ENCODE measurements at places on chromosomes 4 and X.

- DNase-seq, result no peak
Measured at GRCh38 chr4:161702287-161702686, 461.5 kb downstream of the FSTL5 start.

DNA sequence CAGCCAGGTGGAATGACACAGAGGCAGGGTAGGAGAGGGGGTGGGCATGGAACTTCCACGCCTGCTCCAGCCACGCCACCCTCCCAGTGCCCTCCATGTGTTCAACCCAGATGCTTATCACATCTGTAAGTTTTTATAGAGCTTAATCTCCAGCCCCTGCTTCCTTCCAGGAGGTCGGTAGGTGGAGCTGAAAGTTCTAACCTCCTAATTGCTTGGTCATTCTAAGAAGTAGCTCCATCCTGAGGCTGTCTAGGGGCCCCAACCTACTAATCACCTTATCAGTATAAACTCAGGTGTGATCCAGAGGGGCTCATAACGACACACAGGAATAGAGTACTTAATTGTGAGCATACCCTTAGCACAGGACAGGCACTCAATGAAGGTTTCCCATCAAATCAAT is 18.3 kb downstream of the QDPR start:
- DNase-seq, result no peak

DNA sequence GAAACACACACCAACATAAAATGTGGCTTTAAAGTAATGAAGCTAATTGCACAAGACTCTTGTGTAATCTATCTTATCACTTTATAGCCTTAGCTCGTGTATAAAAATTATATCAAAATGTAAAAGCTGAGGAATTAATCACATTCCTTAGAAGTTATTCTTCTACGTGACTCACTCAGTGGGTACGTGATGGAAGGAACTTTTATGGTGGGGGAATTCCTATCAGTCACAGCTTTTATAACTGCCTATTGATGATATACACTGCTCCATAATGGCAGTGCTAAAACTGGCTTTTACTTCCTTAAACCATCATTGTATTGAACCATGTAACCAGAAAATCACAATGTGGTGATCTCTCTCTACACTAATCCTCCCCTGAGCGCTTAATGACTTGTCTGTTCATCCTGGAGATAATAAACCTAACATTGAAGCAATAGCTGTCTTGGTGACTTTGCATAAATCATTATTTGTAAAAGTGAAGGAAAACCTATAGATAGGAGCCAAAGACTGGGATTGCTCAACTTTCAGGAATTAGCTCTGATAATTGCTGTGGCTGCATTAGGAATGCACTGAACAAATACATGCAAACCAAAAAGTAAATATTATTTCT is 276.7 kb downstream of the GBA3 start:
- no peak for DNase-seq

- peak; percentile 76 for DNase-seq
Measured at GRCh38 chr4:77358315-77358928, 201.4 kb downstream of the CCNG2 start.

DNA sequence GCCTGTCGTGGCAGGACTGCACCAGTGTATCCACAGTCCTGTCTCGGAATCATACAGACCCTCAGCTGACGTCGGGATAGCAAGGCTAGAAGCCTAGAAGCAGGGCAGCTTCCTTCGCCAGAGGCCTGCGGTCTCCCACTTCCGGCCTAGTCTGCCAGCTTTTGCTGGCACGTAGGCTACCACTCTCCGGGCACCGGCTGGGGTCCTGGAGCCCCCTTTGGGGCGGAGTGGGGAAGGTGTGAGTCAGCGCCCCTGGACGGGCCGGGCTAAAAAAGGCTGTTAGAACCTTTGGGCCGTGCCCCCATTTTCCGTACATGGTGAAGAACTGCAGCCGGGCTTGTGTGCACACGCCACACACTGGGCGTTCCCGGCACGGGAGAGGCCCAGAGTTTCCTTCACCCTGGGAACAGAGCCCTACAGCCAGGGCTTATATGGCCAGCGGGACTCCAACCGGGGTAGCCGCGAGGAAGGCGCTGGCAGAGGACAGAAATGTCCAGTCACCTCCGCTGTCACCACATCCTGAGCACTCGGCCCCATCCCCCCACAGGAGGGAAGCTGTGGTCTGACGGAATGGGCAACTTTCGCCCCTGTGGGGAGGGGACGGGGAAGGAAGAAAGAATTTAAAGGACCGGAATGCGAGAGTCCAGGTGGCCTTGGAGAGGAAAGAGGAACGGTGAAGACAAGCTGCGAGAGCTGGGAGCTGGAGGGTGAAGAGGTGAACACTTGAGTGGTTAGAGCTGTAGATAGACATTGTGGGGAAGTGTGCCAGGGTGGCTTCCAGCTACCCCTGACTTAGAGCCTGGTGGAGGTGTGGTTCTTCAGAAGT is 4.6 kb downstream of the MAGIX start:
- peak; percentile 79 for DNase-seq

DNA sequence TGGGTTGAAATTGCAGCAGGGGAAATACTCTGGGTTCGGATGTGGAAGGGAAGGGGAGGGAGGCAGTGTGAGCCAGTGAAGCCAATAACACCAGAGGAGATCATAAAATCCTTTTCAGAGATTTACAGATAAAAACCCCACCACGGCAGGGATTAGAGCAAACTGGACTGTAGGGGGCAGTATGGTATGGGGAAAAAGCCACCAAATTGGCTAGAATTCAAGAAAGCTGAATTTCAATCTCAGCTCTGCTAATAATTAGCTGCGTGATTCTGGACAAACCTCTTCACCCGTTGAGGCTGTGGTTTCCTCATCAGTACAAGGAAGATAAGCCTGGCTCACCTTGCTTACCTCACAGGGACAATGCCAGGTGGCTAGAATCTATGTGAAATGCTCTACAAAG is 108.1 kb downstream of the ATG4A start:
- peak; percentile 31 for DNase-seq

DNA sequence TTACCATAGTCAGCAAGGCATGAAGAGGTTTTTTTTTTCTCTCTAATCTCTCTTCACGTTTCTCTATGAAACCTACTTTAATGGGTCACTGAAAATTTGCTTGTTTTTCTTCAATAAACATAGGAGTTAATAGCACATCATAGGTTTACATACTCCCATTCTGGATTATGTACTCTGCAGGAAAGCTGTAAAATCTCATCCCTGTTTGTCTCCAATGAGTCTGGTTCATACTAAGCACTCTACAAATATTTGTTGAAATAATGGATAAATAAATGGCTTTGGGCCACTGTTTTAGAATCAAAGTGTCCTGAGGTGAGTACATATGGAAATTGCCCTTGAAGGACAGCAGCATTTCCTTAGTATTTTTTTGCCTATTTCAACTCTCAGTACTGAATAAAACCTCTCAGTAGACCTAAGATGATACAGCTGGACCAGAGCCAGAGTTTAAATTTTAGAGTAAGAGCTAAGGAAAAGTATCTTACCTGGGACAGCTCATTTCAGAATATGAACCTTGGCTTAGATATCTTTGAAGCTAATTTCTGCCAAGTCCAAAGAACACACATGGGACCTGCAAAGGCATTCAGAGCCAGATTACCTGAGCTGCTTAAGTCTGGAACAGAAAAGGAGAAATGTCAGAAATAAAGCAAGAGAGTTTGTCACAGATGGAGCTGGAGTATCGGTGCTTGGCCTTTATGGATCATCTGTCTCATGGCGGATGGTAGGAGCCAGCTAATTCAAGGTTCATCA is 34.4 kb downstream of the PF4 start:
- DNase-seq, result no peak

DNA sequence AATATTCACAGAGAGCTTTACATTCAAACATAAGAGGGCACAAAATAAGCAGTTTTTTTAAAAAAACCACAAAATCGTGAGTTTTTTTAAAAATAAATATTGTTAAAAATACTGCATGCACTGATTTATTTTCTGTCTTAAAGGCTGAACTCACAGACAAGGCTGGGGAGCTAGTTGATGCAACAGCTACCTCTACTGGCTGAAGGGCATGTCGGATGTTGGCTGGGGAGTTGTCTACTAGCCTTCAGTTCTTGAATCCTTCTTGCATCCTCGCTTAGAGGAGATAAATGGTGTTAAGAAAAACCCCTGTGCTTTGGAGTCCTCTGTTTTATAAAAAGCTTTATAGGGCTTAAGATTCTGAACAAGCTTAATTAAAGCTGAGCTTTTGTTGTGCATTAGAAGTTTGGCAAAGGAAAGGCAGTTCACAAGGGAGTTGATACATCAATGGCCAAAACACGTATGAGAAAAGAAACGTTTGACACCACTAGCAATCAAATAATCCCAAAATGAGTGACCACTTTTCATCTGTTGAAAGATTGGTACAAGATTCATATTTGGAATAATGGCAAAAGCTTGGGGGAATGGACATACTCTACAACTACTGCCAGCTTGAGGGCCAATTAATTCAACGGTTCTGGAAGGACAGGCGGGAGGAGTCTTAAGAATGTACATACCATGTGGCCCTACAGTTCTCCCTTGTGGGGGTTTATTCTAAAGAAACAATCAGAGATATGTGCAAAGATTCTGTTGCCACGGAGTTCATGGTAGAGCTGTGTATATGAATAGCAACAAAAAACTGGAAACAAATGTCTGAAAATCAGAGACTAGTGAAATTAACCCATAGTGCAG is 94.7 kb downstream of the SEL1L3 start:
- DNase-seq, result peak; percentile 87

DNA sequence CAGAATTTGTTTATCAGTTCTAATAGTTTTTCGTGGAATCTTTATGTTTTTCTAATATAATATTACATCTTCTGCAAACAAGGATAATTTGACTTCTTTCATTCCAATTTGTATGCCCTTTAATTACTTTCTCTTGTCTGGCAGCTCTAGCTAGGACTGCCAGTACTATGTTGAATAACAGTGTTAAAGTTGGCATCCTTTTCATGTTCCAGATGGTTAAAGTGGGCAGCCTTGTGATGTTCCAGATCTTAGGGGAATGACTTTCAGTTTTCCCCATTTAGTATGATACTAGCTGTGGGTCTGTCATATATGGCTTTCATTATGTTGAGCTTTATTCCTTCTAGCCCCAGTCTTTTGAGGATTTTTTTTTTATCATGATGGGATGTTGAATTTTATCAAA is 220.6 kb upstream of the WDFY3 start:
- DNase-seq, result no peak

GRCh38 chr4:16752150-16752549 is 146.3 kb downstream of the LDB2 start:
- DNase-seq, result peak; percentile 1

GRCh38 chr4:151700566-151701316 is 60.1 kb downstream of the GATB start:
- DNase-seq, result no peak

DNA sequence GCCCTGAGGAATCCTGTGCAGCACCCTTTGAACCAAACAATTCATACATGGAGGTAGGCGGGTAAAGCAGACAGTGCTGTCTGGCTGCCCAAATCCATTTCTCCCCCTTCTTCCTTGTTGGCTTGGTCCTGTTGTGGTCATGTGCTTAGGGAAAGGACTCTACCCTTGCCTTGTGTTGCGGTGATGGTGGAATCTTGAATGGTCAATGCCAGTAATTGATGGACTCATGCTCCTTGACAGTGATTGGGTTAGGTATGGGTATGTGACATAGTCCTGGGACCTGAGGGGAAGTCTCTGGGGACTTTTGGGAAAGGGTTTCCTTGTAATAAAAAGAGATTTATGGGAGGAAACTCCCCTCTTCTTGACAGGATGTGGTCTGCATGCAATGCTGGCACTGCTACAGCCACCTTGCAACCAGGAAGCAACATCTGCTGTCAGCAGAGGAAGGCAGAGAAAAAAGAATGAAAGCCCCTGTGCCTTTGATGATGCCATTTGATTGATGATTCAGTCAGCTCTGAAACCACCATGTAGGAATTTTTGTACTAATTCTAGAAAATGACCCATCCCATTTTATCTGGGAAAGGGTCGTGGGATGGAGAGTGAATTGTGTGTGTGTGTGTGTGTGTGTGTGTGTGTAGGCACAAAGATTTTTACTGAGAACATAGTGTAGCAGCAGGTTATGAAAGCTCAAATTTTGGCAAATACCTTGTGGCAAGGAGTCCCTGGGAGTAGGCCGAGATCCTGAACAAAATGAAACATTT is 30.0 kb upstream of the HUWE1 start:
- DNase-seq, result peak; percentile 58

- no peak for DNase-seq
Measured at GRCh38 chr4:116726523-116726922, 358.9 kb downstream of the TRAM1L1 start.

DNA sequence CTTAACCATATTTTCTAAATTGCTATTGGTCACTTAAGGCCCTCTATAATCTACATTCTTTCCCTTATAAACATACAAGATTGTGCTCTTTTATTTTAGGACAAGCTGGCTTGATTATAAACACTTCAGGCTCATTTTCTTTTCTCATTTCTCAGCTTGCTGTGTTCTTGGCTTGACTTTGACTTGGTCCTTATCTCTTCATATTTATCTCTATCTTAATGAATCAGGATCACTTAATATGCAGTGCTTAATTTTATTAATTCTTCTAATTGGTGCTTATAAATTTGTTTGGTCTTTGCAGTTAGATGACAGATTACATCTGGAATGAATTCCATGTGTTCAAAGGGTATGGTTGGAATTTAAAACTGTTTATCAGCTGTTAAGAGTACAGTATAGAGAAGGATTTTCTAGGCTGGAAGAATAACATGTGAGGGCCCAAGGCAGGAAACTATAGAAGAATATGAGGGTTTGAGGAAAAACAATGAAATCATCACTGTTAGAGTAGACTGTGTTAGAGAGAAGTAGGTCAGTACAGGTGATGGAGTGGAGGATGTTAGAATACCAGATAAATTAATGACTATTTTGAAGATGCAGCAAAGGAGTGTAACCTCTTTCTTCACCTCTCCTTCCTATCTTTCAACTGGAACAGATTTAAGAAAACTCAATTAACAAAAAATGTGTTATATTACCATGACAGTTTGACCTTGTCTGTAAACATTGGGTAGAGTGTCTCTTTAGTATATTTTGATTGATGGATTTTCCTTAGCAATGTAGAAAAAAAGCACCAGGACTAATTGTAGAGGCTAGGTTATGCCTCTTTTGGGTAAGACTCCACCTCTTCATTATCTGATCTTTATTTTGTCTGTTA is 169.6 kb downstream of the RAPGEF2 start:
- DNase-seq, result no peak

DNA sequence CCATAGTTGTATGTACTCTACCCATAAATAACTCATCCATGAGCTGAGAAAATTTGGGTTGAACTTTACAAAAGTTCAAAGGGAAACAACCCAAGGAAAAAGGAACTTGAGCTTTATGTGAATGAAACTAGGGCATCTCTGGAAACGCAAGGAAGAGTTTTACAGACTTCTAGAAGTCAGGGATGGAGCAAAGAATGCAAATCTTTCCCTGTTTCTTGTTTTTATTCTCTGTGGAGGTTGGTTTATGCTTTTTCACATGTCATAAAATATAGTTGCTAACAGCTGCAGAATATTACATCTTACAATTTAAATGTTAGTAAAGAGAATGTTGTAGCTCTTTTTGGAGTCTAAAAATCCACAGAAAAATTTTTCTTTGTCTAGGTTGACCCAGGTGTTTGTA is 754.1 kb downstream of the PCDH7 start:
- DNase-seq, result no peak

DNA sequence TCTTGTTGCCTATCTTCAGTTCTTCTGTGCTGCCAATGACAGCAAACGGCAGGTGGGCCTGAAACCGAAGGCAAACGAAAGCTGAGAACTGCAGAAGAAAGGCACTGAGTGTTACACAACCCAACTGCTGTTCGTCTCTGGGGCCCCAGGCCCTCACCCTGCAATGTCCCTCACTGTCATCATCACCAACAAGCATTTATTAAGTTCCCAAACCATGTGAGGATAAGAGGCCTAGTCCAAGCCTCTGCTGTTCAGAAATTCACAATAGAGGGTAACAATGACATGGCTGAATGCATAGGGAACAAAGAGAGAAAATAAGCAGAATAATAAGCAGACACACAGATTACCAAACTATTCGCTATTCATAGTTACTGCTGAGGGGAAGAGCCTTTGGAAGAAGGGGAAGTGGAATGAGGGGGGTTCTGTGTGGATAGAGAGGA is 34.5 kb upstream of the NKRF start:
- DNase-seq, result no peak
